ENCODE measurements at places on chromosomes 13 and 19.

DNA sequence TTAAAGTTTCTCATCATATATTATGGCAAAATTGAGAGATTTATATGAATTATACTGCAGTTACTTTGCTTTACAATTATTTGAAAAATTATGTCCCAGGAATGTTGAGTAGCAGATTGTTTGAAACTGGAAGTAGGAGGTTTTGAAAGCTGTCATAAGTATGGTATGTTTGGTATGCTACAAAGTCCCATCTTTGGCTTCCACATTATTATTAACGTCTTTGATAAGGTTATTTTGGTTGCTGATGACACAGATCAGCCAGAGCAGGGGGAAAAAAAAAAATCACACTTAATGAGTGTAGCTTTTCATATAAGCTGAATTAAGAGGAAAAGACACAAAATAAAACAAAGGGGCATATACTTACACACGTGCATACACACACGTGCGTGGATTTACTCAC, 130.1 kb downstream of the SLITRK1 start:
- DNase-seq: no peak

DNA sequence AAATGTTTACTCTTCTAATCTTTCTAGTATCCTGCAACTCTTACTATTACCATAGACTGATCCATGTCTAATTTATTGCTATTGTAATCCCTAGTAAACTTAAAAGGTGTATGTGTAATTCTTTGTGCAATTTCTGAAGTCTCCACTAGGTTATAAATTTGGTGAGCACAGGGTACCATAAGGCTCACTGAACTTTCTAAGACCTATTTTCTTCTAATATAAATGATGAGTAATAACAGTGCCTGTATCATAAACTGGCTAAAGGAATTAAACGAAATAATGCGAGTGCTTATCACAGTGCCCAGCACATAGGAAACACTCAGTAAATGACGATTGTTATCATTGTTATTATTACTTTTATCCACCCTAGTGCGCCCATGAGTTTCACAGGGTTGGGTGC, 119.1 kb downstream of the KLF12 start:
- DNase-seq: no peak

GRCh38 chr13:100976993-100977392, 302.4 kb upstream of the TMTC4 start:
- DNase-seq: no peak

DNA sequence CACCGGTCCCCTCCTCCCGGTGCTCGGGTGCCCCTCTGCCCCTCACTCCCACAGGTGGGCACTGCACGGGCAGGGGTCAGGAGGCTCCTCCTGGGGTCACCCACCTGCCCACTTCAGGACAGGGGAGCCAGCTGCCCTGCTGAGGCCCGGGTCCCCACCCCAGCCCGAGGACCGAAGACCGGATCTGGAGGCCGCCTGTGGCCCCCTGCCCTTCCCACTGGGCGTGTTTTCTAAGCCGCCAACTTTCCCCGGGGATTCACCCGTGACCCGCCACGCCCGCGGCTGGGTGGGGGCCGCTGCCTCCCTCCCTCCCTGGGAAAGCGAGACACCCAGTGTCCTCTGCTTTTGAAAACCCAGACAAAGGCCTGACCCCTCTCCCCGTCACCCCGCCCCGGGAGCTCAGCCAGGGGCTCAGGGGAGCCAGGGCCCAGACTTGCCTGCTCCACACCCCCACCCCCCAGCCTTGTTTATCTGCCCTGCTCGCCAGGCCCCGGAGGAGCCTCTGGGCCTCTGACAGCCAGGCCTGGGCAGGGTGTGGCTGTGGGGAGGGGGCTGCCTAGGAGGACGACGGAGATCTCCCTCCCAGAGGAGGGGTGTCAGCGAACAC, 1.3 kb downstream of the PALM start:
- DNase-seq: no peak

DNA sequence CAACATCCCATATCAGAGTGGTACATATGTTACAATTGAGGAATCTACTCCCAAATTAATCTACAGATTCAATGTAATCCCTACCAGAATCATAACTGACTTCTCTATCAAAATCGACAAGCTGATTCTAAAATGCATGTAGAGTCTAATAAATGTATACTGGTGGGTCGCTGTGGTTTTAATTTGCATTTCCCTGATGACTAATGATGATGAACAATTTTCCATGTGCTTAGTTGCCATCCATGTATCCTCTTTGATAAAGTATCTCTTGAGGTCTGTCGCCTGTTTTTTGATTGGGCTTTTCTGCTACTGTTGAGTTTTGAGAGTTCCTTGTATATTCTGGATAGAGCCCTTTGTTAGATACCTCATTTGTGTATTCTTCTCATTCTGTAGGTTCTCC, 43.8 kb downstream of the KLF12 start:
- DNase-seq: no peak

- no peak for DNase-seq
Measured at GRCh38 chr19:35041548-35042055, at the start of gene HPN. Gene HPN, plus strand, starts transcription at chr19:35041721. Its CDS starts 786 bp downstream, at chr19:35042507.

DNA sequence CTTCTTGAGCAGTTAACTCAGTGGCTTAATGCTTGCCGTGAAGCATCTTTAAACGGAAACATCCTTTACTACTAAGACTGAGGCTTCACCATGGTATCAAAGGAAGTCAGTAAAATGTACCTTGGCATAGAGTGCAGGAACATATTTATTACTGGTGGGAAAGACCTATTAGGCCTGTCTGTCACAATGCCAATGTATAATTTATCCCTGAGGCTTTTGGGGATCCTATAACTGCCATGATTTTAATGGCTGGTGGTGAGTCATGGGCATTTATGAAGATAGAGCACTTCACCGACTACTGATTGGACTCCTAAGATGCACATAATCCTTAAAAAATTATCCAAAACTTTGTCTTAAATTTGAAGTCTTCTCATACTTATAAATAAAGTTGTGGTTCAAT, 79.6 kb downstream of the FGF14 start:
- DNase-seq: no peak
